ENCODE measurements at places on chromosomes 6 and 20.

GRCh38 chr20:37822141-37822601, 80.8 kb upstream of the VSTM2L start:
- DNase-seq, result peak; percentile 7

GRCh38 chr6:100553243-100553642, 88.5 kb upstream of the SIM1 start:
- no peak for DNase-seq

- peak; percentile 89 for DNase-seq
These were observed 194.2 kb downstream of the PRL start for GRCh38 chr6:22102671-22103070.

DNA sequence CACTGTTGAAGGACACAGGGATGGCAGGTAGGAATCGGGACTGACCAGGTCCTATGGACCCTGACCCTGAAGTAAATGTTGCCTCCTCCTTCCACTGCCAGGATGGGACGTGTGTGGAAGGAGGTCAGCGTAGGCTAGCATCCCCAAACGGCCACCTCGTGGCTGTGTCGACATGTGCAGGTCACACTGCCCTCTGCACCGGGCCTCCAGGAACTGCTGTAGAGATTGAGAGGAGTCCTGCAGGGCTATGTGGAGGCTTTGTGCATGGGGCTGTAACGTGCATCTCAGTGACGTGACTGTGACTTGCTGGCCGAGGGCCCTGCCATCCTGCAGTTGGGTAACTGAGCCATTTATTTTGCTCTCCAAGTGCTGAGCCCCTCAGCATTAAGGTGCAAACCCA, 149.5 kb downstream of the PHACTR3 start:
- no peak for DNase-seq

- DNase-seq, result peak; percentile 9
These were observed 39.7 kb downstream of the LBP start for GRCh38 chr20:38386004-38386403.

DNA sequence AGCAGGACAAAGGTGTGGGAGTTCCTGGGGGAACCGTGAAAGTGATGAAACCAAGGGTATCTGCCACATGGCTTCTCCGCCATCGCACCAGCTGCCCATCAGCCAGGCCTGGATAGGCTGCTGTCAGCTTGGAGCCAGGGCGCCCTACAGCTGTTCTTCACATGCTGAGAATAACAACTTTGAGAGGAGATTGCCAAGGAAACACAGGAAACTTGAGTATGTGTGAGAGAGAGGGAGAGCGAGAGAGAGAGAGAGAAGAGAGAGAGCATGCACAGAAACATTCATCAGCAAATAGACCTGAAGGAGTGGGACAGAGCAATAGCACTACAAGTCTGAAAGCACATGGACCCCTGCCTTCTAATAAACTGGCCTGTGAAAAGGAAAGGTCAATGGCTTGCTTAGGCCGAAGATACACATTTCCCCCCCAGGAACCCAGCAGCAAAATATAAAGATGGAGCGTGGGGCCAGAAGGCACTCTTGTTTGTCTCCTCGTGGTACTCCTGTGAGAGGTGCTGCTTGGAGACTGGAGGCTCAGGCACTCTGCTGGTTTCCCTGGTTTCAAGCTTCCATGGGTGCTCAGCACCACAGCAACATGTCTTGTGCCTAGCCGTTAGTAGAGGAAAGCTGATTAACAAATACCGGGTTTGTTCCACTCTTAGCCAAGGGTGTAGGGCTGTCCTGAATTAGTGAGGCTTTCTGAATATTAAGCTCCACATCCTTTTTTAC, 53.0 kb downstream of the SNAP25 start:
- DNase-seq, result no peak

DNA sequence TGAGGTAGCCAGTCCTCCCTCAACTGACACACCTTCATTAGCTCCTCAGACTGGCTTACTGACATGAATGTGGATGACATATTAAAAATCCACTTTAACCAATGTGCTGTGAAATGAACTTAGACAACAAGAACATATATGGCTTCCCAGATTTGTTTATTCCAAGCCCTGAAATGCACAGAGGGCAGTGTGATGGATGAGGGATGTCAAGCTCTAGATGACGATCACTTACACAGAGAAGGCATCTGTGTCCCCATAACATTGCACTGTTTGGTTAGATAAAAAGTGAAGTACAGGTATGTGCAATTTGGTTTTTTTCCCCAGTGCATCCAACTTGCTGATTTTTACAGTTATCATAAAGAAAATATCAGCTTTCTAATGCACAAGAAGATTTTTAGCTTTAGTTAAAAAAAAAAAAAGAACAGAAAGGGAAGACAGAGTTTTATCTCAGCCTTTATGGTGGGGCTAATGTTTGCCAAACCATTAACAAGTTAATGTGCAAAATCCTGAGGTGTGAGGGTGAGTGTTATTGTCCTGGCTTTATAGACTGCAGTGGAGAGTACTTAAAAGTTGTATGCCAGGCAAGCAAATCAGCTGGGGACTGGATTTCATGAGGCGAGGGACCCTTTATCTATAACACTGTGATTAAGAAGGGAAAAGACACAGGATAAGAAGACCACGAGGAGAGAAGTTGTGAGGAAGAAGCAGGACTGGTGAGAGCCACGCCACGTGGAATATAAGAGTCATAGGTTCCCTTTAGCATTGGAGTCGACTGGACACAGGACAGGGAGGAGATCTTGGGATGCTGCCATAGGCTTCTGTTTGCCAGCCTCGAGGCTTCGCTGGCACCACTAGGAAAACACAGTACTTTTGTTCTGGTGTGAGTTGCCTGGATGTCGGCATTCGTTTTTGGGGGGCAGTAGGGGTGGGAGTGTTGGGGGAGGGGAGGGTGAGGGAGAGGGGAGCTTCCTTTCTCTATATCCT, 90.0 kb upstream of the BACH2 start:
- no peak for DNase-seq

DNA sequence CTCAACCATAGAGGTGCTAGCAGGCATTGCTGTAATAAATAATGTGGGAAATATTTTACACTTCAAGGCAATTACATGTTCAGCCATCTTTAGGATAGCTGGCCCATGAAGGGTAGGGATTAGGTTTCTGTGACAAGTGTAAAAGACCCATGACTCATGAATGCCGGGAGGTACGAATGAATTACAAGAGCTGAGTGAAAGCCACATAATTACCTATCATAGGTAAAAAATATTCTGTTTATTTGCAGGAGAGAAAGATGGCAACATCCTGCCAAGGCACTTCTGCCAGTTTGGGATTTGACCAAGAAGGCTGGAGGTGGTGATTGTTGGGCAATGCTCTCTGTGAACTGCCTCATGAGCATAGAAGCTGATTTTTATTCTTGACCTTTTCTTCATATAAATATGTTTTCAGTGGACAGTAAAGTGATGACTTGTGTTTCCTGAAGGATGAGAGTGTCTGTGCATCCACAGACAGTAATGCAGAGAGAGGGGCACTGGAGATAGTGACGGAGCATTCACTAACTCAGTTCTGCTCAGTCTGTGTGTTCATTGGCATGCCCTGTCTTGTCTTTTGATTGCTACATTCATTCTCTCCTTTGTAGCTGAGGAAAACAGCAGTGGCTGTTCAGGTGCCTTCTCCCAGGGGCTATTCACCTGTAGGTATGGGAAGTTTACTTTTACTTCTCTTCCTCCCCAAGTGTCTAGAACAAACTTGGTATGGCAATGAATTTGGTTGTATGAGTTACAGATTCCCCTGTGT, 481.1 kb downstream of the TFAP2B start:
- DNase-seq, result no peak

DNA sequence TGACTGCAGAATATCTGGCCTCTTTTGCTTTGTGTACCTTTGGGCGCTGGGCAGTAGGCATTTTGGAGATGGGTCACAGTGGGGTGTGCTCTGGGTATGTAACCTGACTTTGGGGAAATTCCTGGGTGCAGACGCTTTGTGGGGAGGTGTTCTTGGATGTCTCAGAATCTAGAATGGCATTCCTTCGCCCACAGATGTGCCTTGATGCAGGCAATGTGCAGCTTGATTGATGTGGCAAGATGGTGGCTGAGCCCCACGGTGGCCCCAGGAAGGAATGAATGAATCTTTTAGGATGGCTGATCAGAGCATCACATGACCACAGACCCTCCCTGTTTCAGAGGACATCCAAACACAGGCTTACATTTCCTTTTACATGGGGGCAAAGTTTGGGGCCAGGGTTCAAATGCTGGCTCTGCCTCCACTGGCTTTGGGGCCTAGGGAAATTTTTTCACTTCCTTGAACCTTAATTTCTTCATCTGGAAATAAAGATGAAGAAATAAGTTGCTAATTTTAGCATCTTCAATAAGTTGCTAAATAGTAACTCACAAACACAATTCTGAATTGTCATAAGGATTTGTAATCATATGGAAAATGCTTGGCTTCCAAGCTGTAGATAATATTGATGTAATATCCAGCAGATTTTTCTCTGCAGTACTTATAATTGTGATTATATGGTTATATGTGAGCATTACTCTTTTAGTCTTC, 5.6 kb downstream of the PPP1R16B start:
- DNase-seq, result no peak

- DNase-seq, result no peak
These were observed 339.7 kb downstream of the PRKN start for GRCh38 chr6:162387718-162388382.

GRCh38 chr6:14453712-14454472, 336.3 kb downstream of the CD83 start:
- no peak for DNase-seq

- DNase-seq, result no peak
These were observed 386.4 kb upstream of the MMS22L start for GRCh38 chr6:97669191-97670031.

DNA sequence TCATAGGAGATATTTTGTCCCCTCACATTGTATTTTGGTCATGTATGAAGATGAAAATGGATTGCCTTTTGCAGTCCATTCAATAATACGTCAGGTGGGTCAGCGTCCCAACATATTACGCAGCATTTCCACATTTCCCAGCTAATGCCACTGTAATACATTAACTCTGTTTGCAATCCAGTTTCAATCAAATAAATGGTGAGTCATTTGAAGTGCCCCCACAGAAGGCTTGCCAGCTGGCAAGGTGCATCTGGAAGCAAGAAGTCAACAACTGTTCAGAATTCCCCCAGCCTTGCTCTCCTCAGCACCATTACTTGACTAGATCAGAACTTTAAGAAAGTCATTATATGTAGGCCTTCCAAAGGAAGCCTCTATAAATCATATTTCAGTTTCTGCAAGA, 50.4 kb downstream of the PHACTR1 start:
- no peak for DNase-seq

- no peak for DNase-seq
These were observed 10.7 kb downstream of the SOD2 start for GRCh38 chr6:159682295-159682694.

GRCh38 chr6:67935976-67936477, 699.1 kb upstream of the ADGRB3 start:
- DNase-seq, result no peak

GRCh38 chr6:170463101-170463721, 89.9 kb downstream of the PSMB1 start:
- no peak for DNase-seq

DNA sequence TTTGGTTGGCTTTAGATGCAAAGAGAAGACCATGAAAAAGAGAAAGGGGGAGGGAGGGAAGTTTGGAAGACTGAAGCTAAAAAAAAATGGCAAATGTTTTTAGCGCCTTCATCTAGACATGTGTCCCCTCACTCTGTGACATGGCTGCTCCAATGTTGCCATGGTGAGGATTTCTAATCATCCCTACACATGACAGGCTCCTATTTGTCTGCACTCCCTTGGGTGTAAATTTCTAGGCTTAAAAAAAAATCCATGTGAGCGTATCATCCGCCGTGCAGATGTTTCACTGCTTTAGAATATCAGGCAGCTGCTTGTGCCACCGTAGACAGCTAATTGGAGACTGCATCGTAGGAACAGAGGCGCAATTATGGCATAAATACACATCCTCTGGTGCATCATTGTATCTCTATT, 761.1 kb upstream of the MMS22L start:
- DNase-seq, result no peak

DNA sequence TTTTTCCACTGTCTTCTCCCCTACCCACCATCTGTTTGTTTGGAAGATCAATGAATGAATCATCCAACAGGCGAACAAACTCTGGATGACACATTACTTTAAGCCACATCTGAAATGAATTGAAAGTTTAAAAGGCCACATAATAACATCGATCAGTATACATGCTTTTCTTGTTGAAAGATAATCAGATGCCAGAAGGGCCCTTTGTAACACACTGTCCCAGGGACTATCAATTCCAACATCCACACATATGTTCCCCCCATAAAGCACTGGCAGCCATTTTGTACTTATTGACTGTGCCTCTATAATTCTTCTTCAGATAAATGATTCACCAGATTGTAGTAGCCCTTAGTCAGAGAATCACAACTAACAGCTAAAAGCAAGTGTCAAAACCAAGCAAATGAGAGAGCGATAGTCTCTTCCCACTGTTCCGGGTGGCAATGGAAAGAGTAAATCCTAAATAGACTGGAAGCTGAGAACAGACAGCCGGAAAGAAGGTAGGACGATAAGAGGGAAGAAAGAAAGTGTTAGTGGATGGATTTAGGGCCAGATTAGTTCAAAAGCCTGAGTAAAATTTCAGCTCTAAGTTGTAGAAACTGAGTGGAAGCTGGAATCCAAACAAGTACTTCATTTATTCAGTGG, 184.9 kb upstream of the TENT5A start:
- no peak for DNase-seq

DNA sequence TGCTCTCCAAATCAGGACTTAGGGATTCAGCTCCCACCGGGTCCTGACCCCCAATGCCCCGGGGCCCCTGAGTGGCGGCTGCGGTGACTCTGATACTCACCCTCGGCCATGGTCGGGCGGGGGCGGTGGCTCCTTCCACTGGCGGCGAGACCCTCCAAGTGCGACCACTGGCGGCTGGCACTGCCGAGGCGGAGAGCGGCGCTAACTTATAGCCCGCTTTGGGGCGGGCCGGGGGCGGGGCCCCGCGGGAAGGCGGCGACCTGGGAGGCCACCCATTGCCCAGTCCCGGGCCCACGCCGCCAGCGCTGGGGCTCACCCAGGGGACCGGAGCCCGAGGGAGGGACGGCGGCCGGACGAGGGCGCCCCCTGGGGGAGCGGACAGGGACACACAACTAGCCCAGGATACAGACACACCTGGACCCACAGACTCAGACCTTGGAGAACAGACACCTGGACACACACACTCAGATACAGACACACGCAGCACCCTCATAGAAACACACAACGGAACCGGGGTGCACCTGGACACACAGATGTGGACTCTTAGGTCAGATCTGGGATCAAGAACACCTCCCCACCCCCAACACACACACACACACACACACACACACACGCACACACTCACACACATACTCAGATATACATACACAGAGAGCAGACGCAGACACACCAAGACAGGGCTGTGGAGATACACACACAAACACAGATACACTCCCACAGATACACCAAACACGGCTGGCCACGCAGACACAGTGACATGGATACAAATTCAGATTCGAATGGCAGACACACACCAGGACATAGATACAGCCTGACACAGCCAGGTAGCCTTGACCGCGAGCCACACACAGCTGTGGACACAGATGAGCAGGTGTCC, at the start of gene TGM2:
Gene TGM2, minus strand, starts transcription at position 182 of the 877 bp plus-strand sequence. Its CDS starts 72 bp downstream, at position 110.
- DNase-seq, result peak; percentile 96
